Stimulated activated CD4-positive, alpha-beta T cell treated with anti-CD3 and anti-CD28 coated beads, Interleukin-15, amount 100 ng/mL, for 1 hour (primary cell): ENCODE measurements at places on chromosomes 6 and 20.

DNA sequence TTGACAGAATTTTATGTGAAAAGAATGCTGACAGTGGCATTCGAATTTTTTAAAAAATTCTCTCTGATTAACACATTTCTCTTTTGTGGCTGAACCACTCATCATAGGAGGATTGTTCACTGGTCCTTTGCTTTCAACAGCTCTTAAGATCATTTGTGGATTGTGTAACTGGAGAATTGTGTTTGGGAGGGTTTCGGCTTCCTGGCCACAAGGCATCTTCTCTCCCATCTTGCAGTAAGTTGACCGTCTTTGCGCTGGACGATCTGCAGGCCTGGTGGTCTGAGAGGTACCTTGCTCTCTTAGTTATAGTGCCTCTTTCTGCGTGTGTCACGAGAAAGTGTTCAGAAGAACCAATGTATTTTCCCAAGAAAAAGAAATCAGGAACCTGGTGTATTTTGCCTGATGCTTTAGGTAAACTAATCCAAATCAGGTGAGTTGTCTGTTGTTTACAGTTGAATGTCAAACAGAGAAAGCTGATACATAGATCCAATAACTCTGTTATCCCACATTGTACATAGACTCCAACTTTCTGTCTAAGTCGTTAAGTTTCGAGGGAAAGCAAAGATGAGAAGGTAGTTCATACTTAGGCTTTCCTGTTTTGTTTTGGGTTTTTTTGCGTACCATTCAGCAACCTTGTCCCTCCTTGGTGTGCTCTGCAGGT, 14.8 kb upstream of the EXOC2 start:
- DNase-seq, result no peak

- no peak for DNase-seq
Observed at GRCh38 chr20:61442075-61442670, 190.1 kb downstream of the CDH4 start.

GRCh38 chr6:21999012-21999528, 297.8 kb downstream of the PRL start:
- DNase-seq, result no peak

DNA sequence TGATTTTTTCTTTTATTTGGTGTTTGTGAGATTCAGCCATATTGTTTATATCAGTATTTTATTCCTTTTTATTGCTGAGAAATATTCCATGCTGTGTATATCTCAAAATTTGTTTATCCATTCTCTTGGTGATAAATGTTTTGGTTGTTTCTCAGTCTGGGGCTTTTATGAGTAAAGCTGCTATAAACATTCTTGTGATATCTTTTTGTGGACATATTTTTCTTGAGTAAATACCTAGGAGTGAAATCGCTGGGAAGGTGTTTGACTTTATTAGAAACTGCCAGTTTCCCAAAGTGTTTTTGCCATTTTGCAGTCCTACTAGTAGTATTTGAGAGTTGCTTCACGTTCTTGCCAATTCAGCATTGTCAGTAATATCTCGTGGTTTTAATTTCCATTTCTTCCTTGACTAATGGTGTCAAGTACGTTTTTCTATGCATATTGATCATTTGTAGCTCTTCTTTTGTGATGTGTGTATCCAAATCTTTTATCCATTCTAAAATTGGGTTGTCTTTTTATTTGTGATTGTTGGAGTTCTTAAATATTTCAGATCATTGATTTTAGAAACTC, 31.1 kb upstream of the DYNLRB1 start:
- no peak for DNase-seq

- no peak for DNase-seq
Observed at GRCh38 chr20:9615766-9616454, 101.5 kb downstream of the LAMP5 start.

DNA sequence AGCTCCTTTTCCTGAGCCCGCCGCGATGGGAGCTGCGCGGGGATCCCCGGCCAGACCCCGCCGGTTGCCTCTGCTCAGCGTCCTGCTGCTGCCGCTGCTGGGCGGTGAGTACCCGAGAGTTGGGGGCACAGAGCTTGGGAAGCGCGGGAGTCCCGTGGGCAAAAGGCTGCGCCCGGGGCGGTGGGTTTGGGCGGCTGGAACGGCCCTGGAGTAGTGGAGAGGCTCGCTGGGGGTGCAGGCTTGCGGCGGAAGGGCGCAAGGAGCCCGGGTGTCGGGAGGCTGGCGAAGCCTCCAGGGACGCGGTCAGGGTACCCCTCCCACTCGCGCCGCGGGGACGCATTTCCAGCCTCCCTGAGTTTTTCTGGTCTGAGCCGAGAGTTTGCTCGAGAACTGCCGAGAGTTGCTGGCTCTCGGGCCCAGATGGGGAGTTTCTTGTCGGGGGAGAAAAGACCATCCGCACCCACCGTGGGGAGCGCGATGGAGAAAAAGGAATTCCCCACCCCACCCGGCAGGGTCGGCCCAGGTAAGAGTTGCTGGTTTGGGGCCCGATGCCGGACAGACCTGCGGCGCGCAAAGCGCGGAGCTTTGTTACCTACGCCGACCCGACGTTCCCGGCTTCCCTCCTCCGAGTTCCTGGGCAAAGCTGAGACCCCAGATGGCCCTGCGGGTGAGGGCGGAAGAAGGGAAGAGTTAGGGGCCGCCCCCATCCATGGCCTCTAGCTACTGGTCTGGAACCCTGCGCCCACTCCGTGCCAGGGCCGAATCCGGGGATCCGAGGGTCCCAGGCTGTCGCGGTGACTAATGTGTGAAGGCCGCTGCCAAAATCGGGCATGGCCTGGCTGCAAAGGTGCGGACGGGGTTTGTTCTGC, 584 bp downstream of the PTK7 start:
- no peak for DNase-seq

DNA sequence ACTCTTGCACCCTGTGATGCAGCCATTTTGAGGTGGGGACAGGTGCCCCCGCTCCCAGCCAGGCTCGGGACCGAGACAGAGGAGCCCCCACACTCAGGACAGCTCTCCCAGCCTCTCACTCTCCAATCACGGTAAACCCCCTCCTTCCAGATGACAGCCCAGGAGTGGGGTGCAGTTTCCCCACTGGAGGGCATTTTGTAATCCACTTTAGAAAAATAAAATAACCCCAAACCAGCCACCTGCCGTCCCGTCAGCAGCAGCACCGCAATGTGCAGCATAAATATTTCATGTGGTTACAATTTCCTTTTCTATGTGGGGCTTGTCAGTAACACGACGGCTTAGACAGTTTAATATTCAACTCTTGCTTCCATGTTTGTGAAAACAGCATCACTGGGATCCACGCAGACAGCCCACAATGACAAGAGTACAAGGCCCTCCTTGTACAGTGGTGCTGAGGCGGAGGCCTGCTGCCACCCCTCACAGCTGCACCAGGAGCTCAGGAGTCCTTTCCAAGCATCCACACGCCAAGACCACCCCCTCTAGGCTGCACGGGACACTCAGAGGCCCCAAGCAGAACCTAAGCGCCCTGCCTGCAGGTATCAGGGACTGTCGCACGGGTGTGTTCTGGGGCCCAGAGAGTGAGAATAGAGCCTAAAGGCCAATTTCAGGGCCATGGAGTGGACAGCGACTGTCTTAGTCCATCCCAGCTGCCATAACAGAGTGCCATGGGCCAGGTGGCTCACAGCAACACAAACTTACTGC, 116.7 kb downstream of the JPH2 start:
- peak; percentile 11 for DNase-seq

DNA sequence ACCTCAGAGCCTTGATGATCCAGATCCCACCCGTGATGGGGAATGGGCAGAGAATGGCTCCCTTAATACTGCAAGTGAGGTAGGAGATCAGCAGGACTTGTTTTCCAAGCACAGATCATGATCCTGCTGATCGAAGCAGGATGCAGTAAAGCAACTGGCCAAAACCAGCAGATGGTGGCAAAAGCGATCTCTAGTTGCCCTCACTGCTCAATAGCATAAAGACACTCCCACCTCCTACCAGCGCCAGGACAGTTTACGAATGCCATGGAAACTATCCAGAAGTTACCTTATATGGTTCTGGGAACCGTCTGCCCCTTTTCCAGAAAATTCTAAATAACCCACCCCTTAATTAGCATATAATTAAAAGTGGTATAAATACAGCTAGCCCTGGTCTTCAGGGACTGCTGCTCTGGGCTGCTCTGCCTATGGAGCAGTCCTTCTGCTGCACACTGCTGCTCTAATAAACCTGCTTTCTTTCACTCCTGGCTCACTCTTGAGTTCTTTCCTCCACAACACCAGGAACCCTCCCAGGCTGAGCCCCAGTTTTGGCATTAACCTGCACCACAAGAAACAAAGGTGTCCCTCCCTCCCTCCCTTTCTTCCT, 415.8 kb downstream of the PREX1 start:
- no peak for DNase-seq

GRCh38 chr20:21376626-21377025, 20.7 kb downstream of the NKX2-4 start:
- DNase-seq, result no peak

GRCh38 chr6:108658174-108658573, 97.5 kb downstream of the FOXO3 start:
- no peak for DNase-seq

DNA sequence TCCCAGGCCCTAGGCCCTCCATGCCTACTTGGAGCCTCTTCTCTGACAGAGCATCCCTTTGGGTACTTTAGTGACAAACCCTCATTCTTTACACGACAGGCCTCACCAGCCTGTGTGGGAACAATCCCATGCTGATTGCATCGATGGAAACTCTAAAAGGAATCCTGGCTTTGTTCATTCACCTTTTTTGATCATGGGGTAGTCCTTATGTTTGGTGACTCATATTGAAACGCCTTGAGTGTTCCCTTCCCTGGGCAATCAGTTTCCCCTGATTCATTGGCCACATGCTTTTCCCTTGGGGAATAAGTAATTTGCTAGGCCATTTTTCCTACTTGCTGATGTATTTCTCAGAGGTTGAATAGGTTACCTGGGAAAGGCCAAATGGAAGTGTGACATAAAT, 14.7 kb upstream of the TNFAIP3 start:
- DNase-seq, result no peak

DNA sequence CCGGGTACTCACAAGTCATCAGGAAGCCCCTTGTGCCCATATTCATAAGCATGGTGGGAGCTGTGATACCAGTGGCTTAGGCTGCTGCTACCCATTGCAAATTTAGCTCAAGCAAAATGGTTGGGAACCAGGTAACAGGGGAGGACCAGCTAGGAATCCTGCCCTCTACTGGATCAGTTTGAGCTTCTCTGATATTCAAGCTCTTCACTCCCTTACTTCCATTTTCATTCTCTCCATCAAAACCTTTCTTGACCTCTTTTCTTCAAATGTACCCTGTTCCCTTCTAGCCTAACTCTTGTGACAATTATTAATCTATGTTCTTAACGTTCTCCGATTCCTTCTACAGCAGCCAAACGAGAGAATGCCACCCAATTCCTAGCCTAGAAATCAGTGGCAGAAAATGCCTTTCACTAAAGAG, 9.7 kb downstream of the NOL7 start:
- no peak for DNase-seq

DNA sequence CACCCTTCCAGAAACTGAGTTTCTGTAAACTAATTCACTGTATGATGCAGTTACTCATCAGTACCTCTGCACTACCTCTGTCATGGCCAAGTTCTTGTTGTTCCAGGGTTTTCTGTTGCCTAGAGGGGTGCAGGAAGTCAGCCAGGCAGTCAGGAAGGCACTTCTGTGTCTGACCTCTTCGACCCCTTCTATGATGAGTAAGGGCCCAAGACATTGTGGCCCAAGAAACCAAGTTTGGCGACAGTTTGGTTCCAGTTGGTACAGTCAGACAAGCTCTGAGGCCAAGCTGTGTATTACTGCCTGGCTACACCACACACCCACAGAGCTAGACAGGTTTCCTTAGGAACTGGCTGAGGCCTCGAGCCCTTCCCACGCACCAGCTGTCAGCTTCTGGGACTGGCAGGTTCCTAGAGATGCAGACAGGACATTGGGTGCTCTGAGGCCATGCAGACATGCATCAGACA, 41.2 kb downstream of the TRAF3IP2 start:
- DNase-seq, result no peak

DNA sequence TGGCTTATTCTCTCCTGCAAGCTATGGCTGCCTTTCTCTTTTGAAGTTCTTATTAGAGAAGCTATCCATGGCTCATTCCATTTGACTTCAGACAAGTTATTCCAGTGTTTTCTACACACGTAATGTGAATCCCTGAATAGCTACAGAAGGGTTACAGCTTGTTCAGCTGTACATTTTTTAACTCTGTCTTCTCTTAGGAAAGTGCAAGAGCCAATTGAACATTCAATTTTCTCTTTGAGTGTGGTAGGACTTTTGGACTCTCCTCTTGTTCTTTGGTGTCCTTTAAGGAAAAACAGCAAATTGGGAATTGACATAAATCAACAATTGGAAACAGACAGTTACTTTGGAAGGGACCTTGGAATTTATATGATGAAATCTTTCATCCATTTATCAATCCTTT, 125.8 kb downstream of the EPM2A start:
- DNase-seq, result no peak

DNA sequence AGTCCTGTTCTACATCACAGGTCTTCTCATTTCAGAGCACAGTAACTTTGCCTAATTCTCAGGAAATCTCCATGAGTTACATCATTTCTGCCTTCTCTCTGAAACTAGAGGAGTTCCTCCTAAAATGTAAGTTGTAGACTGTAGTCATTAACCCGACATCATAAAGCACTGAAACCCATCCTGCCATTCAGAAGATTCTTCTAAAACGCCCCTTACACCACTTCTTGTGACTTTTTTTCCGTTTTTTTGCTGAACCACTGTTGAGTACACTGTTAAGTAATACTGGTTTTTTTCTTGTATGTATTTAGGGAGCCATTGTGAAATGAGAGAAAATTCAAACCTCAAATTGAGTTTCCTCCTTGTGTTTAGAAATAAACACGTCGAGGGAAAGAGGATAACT, 117.3 kb downstream of the MAP3K4 start:
- DNase-seq, result no peak

- DNase-seq, result no peak
Observed at GRCh38 chr6:41682497-41683272, 44.4 kb downstream of the MDFI start.

GRCh38 chr6:132020138-132020581, 69.0 kb upstream of the CCN2 start:
- DNase-seq, result no peak

GRCh38 chr6:113432521-113433334, 424.4 kb upstream of the MARCKS start:
- DNase-seq, result no peak

- DNase-seq, result no peak
Observed at GRCh38 chr6:131955876-131956275, 4.7 kb upstream of the CCN2 start.

DNA sequence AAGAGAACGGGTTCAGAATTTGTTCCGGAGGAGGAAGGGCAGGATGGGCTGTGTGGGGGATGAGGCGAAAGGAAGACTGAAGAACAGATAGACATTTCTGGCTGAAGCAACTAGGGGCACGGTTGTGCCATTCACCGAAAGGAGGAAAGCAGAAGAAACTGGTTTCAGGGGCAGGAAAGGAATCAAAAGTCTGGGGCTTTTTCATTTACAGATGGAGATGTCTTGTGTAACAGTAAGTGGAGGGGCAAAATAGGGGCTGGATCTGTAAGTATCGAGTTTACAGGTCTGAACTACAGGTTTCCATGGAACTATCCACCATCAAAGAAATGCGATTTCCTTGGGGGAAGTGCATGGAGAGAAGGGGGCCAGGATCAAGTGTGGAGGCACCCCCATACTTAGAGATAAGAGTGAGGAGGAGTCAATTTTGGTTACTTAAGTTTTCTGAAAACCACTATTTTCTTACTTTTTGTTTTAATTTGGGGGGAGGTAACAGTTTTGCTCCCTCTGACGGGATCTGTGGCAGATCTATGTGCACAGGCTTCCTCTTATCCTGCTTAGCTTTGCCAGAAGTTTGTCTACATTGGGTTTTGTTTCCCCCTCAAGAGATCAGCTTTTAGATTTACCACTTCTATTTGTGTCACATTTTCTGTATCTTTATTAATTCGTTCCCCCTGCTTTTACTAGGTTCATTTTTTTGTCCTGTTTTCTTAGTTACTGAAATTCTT, 120.1 kb downstream of the SLC23A2 start:
- DNase-seq, result no peak

GRCh38 chr6:27062755-27063154, 184.7 kb upstream of the PRSS16 start:
- DNase-seq, result no peak
